ENCODE measurements at places on chromosomes 2 and 18. TPM values are rescaled to one million over a fixed set of nuclear protein-coding genes. Genes with fewer than 3 reads are reported as not detected.

IL1A gene
- 1.1 TPM for polyA plus RNA-seq

FHOD3 gene
- 1.4 TPM for polyA plus RNA-seq

SERPINB12 gene
- polyA plus RNA-seq: not detected

LOXL3 gene
- 11.0 TPM for polyA plus RNA-seq

GNAL gene
- polyA plus RNA-seq: 4.4 TPM

PLCL1 gene
- polyA plus RNA-seq: 0.37 TPM

SNTG2 gene
- polyA plus RNA-seq: not detected

NYAP2 gene
- polyA plus RNA-seq: 0.23 TPM

CFLAR gene
- 46.0 TPM for polyA plus RNA-seq

DOCK10 gene
- 1.1 TPM for polyA plus RNA-seq

SIX3 gene
- not detected for polyA plus RNA-seq

KLHL14 gene
- polyA plus RNA-seq: 0.12 TPM

CHST9 gene
- 9.8 TPM for polyA plus RNA-seq

SPP2 gene
- polyA plus RNA-seq: 71.4 TPM

FAP gene
- polyA plus RNA-seq: 40.4 TPM

DNA sequence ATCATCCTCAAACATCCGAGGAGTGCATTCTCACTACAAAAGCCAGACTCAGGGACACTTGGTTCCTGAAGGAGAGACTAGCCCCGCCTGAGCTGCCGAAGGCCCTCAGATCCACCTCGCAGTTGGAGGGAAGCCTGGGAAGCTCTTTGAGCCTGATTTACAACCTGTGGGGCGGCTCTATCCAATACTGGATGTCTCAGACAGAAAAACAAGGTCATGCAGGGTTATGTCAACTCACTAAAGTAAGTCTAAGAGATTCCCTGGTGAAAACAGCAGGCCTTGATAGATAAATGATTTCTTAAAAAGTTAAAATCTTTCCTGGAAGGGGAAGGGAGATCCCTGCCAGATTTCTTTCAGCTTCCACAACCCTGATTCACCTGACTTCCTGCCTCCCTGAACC, 284.3 kb downstream of the CYP26B1 start:
- peak; percentile 23 for DNase-seq

GRCh38 chr2:203999835-204000234, 63.3 kb downstream of the ICOS start:
- no peak for DNase-seq

- no peak for DNase-seq
Measured at GRCh38 chr2:19722531-19722971, 179.2 kb downstream of the TTC32 start.

- DNase-seq: no peak
Measured at GRCh38 chr2:236317938-236318396, 53.8 kb upstream of the ASB18 start.

DNA sequence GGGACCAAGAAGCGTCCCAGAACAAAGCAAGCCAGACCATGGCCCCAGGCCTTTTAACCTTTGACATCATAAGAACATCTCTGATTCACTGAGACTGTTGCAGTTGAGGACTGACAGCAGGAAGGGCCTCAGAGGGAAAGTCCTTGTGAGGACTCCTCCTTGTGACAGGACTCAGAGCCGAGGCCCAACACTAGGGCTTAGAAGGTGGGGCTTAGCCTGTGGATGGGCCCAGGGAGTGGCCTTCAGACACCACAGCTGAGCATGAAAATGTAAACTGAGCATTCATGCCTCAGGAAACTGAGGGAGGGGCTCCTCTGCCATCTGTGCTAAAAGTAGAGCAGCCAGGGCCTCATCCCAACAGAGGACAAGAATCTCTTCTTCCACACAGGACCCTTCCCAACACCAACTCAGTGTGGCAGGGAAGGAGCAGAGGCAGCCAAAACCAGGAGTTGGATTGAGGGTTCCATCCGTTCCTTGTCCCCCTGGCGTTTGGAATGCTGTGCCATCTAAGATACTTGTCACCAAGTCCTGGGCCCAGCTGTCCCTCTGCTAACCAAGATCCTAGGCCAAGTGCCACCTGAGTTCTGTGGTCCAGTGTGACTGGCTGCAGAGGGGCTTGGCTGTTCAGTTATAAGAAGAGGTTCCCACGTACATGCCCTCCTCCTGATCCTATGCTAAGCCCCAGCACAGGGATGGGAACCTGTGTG, 37.5 kb upstream of the CAB39 start:
- DNase-seq: no peak

DNA sequence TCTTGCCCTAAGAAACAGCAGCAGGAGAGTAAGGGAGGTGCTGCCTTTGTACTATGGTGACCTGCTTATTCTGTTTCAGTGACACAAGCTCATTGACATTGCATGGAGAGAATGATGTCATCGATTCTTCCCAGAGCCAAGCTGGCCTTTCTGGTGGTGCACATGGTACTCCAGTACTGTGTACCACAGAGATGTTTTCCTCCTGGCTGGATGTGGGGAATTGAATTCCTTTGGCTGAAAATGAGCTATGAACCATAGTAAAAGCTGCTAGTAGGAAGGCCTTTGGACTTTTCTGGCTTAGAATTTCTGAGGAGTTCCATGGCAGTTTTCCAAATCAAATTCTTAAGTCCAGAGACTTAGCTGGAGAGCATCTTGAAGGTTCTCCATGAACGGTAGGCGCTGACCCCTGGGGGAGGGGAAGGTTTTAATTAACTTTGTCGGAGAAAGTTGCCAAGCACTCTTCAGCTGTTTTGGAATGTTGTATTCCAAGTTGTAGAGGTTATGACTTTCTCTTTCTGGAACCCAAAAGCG, 17.1 kb upstream of the B3GNT2 start:
- DNase-seq: no peak

DNA sequence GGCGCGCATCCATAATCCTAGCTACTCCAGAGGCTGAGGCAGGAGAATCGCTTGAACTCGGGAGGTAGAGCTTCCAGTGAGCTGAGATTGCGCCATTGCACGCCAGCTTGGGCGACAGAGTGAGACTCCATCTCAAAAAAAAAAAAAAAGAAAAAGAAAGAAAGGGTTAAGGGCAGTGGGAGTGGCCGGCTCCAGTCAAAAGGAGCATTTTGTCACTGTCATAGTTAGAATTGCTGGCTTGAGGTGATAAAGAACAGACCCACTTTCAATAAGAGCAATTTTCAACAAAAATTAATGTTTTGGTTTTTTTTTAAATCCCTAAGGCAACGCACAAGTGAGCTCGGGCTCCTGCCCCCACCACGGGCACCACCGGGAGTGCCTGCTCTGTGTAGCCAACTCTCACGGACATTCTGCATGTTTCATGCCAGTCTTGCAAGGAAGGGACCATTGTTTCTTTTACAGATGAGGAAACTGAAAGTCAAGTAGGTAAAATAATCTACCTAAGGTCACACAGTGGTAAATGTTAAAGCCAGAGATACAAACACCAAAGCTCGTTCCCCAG, 8.5 kb downstream of the CIB4 start:
- no peak for DNase-seq

- DNase-seq: no peak
Measured at GRCh38 chr18:48154828-48155227, 224.4 kb upstream of the SMAD2 start.

GRCh38 chr18:34956663-34957062, 84.5 kb upstream of the MAPRE2 start:
- no peak for DNase-seq

- DNase-seq: no peak
Measured at GRCh38 chr2:105809097-105809473, 64.4 kb downstream of the NCK2 start.

DNA sequence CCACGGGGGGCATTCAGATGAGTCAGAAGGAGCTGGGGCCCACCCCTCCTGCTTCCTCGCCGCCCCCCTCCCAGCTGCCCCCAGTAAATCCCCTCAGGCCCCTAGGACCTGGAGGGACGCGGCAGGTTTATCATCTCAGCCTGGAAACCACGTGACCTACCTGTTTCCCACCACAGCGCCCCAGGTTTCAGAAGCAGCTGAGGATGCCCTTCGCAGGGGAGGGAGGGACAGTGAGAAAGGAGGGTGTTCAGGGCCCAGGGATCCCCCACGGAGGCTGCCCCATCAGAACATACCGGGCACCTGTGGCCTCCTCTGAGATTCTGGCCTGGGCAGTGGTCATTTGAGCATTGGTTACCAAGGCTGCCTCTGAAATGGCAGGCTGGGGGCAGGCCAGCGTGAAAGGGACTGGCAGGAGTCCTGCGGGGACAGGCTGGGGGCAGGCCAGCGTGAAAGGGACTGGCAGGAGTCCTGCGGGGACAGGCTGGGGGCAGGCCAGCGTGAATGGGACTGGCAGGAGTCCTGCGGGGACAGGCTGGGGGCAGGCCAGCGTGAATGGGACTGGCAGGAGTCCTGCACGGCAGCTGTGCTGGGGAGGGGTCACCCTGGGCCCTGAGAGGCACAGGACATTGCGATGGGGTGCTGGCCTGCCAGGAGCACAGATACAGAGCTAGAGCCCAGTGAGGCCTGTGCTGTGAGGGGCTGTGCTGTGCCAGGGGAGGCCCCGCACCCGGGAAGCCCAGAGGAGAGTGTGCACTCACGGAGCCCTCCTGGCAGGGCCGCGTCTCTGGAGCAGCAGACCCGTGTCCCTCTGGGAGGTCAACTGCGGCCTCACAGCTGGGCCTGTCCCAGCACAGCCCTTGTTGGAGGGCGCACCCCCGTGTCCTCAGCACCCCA, 1.6 kb downstream of the NEU4 start:
- no peak for DNase-seq

DNA sequence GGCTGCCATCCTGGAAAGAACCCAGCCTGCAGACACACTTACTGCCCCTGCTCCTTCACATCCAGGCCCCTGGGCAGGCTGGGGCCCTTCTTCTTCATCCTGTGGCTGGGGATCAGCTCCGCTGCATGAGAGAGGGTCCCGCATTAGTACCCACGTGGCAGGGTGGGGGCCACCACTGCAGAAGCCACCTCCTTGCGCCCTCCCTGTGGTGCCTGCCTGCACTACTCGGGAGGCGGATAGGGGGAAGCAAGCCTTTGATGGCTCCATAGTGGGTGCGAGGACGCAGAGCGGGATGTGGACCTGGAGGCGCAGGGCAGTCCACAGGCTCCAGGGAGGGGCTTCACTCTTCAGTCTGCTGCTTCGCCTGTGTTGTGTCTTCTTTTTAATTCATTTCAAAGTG, 46.7 kb downstream of the GPC1 start:
- DNase-seq: peak; percentile 1

- DNase-seq: no peak
Measured at GRCh38 chr2:189002079-189002478, 27.9 kb downstream of the COL3A1 start.

DNA sequence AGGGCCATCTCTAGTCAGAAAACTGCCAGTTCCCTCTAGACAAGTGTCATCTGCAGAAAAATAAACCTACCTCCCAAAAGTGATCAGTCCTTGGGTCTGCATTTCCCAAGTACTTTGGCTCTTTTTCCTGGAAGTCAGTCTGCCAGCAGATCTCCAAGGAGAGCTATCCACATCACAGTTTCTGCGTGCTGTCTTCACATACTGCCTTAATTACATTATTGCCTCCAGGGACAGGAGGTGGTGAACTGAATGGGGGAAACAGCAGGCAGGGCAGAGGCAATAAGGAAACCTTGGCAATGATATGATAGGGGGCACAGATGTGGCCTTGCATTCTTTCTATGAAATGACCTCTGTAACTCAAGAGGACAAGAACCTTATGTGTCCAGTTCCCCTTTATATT, 105.9 kb upstream of the SIX2 start:
- DNase-seq: no peak

GRCh38 chr18:11955239-11956029, 25.9 kb upstream of the IMPA2 start:
- peak; percentile 88 for DNase-seq

- no peak for DNase-seq
Measured at GRCh38 chr2:219549619-219550018, 5.8 kb downstream of the TMEM198 start.

- peak; percentile 17 for DNase-seq
Measured at GRCh38 chr2:101655702-101656422, 41.6 kb upstream of the MAP4K4 start.

DNA sequence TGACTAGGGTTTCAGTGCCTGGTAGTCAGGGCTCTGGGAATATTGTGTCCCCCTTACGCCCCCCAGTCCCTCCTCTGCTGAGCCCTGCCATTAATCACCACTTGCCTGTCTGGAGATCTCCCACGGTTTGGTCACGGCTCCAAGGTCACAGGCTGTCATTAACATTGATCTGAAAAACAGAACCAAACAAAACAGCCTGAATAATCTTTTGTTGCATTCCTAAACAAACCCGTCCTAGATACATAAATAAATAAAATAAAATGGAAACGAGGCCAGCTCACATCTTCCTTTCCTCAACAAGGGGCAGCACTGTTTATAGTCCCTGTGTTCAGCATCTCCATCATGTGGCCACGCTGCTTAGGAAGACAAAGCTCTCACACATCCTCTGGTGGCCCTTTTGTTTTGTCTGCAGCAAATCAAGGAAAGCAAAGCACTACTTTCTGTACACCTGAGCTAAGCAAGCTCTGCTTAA, 282.8 kb downstream of the AGPS start:
- no peak for DNase-seq

GRCh38 chr2:33812707-33813106, 213.6 kb upstream of the FAM98A start:
- no peak for DNase-seq

DNA sequence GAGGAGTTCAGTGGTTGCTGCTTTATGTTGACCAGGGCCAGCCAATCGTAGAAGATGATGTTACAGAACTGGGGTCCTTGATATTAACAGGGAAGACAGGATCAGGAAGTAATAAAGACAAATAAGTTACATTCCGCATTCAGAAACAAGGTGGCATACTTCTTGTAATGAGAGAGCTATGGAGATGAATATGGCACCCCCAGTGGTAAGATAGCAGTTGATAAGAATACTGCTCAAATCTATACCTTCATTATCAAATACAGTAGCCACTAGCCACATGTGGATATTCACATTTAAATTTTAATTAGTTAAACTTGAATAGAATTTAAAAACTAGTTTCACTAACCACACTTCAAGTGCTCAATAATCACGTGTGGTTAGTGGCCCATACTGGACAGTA, 290.4 kb upstream of the RBMS1 start:
- no peak for DNase-seq

- DNase-seq: no peak
Measured at GRCh38 chr2:109130723-109130995, 1.7 kb downstream of the SH3RF3 start.

DNA sequence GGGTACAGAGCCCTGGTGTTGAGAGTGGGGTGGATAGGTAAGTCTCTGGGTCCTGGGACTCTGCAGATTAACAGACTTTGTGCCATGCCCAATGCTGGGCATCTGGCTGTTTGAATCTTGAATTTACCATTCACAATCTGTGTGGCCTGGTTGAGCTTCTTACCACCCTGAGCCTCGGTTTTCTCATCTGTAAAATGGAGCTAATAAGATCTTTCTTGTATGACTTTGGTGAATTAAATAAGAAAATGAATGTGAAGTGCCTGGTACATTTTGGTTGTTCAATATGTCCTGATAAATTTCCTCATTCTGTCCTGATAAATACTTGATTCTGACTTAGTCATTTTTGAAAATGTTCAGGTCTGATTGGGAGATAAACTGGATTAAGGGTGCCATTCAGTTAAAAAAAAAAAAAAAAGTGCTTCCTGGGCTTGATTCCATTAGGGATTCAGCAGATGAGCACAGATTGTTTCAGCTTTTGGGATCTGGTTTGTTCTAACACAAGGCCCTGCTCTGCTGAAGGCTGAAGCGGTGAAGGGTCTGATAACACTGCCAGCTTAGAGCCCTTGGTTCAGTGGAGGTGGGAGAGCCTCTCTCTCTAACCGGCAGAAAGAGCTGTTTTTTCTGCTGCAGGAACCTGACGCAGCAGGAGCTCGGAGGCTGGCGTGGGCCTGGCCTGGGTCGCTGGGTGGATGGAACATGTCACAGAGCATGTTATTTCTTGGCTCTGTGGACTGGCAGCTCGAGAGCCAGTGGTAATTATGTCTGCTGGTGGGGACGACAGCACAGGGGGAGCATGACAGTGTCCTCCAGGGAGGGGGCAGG, 84.5 kb upstream of the MCFD2 start:
- no peak for DNase-seq
